ENCODE measurements at places on chromosomes 12 and 14.

GRCh38 chr12:70443062-70443673, 77.1 kb downstream of the KCNMB4 start:
- DNase-seq, result no peak

DNA sequence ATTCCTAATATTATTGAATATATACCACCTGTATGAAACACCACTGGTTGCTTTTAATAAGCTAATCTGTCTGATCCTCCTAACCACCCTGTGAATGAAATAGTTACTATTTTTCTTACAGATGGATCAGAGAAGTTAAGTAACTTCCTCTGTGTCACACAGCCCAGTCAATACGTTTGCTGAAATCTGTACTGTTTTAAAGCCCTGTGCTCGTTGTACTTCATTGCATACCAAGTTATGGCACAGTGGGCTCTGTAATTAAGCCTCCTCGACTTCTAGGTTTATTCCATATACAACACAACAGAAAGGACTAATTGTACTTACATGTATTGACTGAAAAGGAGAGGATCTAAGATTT, 137.9 kb downstream of the TPH2 start:
- no peak for DNase-seq

DNA sequence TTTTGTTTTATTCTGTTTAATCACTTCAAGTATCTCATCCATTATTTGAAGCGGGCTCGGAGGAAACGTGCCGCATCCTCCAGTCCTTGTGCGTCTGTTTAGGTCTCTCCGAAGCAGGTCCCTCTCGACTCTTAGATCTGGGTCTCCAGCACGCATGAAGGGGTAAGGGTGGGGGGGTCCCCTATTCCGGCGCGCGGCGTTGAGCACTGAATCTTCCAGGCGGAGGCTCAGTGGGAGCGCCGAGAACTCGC, 311 bp upstream of the LGR5 start:
- DNase-seq, result no peak

DNA sequence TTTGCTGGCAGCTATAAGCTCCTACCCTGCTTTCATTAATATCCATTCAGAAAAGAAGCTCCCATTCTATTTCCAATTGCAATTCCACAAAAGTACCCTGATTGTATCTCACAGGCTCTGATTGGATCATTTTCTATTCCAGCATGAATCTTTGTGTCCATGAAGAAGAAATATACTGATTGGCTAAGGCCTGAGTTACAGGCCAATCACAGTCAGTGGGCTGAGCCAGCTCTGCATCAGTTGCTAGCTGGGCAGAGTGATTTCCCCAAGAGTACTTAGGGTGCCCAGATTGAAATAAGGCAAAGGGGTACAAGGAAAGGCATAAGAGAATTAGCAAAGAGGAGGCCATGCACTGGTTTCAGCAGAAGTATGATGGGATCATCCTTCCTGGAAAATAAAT, 14.4 kb downstream of the ART4 start:
- DNase-seq, result no peak

DNA sequence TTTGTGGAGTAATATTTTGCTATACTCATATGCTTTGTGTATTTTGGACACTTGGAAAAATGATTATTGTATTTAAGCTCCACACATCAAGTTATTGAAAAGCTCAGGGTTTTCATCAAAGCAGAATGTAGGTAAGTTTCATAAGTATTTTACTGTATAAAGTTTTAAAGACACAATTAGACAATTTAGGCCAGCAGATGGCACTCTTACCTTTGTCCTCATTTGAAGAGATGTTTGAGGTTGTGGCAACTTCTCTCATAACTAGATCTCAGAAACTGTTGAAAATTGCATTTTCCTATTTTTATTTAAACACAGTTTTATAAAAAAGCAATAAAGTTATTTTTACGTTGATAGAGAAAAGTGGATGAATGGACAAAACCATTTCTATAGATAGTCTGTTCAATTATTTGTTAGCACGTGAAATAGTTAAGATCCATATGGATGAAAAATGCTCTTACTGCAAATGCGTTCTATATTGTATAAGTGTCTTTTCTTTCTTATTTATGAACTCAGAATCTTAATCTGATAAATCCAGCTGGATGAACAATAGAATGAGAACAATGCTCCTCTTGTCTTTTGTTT, 300.0 kb downstream of the AEBP2 start:
- peak; percentile 41 for DNase-seq

GRCh38 chr14:68257969-68258368, 438.4 kb downstream of the RAD51B start:
- DNase-seq, result no peak

GRCh38 chr12:131929581-131930456, 743 bp downstream of the PUS1 start:
- DNase-seq, result peak; percentile 26

DNA sequence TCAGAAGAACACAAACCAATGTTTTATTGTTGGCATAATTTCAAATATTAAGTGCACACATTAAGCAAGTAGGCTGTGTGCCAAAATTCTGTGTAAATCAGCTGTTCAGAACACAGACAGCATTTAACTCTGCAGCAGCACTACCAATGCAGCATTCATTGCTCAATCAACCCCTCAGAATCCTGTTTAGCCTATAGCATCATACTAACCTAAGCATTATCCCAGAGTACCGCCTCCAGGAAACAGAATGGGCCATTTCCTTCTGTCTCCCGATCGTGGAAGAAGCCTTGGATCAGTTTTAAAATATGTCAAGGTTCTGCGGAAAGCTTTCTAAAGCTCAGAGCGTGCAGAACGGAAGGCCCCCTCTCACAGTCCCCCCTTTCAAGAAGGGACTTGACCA, 3.3 kb downstream of the IL26 start:
- DNase-seq, result no peak

DNA sequence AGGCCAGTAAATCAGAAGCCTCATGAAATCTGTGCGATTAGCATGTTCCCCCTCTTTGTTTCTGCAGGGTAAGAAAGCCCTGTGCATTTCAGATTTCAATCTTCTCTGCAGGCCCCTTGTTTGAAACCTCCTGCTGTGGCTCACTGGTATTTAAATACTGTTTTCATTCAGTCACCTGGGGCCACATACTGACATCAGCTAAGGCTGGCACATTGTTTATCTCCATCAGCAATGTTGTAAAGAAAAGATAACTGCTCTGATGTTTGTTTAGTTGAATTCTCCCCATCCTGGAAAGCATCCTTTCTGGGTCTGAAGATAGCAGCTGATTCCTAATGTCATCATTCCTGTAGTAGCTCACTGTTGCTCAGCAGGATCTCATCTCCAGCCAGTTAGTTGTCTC, 554.9 kb downstream of the NRXN3 start:
- DNase-seq, result no peak

DNA sequence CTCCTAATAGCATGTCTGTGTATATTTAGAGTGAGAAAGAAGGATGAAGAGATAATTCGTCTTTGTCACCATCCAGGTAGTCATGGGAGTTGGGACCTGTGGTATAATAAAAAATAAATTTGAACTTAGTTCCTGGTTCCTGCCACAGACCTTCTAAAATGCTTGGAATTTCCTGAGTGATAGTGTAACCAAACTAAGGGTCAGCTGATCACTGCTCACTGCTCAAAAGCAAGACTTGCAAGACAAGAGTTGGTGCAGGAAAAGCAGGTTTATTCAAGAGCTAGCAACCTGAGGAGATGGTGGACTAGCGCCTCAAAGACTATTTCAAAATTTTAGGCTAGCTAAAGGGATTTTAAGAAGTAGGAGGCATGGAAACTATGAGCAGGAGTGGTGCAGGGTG, 19.1 kb downstream of the ANG start:
- no peak for DNase-seq

Measured in CD4-positive, alpha-beta T cell treated with Interleukin-2 at 100 ng/mL for 4 hours (primary cell).